ENCODE measurements at places on chromosomes 1 and 21. TPM values are rescaled to one million over a fixed set of nuclear protein-coding genes. Genes with fewer than 3 reads are reported as not detected.
A peak's percentile ranks its signal among the peaks of the same experiment; 100 is the strongest.

The C1orf226 gene
- 0.11 TPM for polyA plus RNA-seq

The KCNJ15 gene
- polyA plus RNA-seq = 0.07 TPM

The IER5 gene
- polyA plus RNA-seq = 20.4 TPM

The LCE1B gene
- not detected for polyA plus RNA-seq

The WNT3A gene
- polyA plus RNA-seq = not detected

The TRIM67 gene
- not detected for polyA plus RNA-seq

The USH2A gene
- polyA plus RNA-seq = 0.01 TPM

The KCNK1 gene
- polyA plus RNA-seq = 0.66 TPM

The OLFML2B gene
- polyA plus RNA-seq = 0.68 TPM

The PAX7 gene
- polyA plus RNA-seq = not detected

The SPRR4 gene
- polyA plus RNA-seq = not detected

The SMYD2 gene
- polyA plus RNA-seq = 47.6 TPM

The C1orf74 gene
- 1.8 TPM for polyA plus RNA-seq

GRCh38 chr1:115725600-115725999, 42.9 kb downstream of the CASQ2 start:
- no peak for DNase-seq

GRCh38 chr1:207027206-207027777, 5.3 kb downstream of the C1orf116 start:
- no peak for DNase-seq

DNA sequence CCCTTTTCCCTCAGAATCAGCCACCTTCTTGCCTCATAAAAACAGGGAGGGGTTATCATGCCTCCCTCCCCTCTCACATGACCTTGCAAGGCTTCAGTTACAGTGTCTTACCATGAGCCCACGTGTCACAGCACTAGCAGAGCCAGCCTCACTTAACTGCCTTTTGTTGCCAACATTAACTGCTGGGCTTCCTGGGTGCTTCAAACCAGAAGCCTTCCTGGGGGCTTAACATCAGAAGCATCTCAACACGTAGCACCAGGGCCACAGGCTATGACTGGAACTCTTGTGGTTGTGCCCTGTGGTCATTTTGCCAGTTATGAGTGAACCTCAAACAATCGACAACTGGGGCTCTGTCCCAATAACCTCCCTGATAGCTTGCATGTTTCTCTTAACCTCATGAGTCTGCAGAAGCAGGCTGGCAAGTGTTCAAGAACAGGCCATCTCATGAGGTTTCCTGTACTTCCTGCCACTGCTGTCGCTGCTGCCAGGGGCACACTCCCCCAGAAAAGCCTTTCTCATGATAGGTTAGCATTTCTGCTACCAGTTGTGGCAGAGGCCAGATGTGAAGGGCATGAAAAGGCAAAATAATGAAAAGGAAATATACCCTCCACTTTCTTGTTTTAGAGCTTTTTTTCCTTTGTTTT, 132.2 kb downstream of the GLUL start:
- no peak for DNase-seq

GRCh38 chr1:4307911-4308545, 346.4 kb upstream of the AJAP1 start:
- DNase-seq = no peak

- no peak for DNase-seq
These were observed 1.2 kb downstream of the HP1BP3 start for GRCh38 chr1:20785907-20786252.

GRCh38 chr1:16101623-16102022, 28.2 kb upstream of the FAM131C start:
- DNase-seq = no peak

GRCh38 chr1:210489491-210489890, 160.8 kb downstream of the HHAT start:
- peak; percentile 16 for DNase-seq

- DNase-seq = peak; percentile 46
These were observed 11.8 kb downstream of the RCAN1 start for GRCh38 chr21:34603002-34603709.

GRCh38 chr21:40070871-40071270, 203.6 kb downstream of the PCP4 start:
- no peak for DNase-seq

GRCh38 chr1:182262425-182262824, 129.2 kb downstream of the GLUL start:
- DNase-seq = no peak
